ENCODE measurements at places on chromosomes 11 and 22.

- DNase-seq, result no peak
These were observed 55.4 kb downstream of the HSD17B12 start for GRCh38 chr11:43735961-43736360.

DNA sequence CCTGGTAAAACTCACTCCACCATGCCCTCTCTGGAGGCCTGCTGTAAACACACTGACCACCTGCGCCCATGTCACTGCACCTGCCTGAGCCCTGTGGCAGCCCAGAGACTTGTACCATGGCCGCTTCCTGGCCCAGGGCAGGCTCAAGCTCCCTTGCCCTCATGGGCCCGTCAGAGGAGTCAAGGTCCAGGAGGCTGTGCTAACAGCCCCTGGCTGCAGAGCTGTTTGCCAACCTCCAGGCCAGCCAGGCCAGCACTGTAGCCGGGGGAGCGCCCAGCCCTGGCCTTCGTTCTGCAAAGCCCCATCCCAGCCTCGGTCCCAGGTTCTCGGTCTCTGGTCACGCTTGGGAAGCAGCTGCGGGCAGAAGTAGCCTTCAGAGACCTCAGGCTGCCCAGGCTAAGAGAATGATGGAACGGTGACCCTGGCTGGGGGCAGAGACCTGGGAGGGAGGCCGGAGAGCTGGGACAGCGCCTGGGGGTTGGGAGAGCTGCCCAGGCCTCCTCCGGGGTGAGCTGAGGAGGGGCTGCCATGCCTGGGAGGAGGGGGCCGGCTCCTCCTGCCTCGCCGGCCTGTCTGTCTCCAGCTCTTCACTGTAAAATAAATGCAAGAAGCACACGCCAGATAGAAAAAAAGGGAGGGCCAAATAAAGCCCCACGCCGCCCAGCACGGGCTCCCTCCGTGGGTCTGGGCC is 11.9 kb upstream of the TCF20 start:
- no peak for DNase-seq

DNA sequence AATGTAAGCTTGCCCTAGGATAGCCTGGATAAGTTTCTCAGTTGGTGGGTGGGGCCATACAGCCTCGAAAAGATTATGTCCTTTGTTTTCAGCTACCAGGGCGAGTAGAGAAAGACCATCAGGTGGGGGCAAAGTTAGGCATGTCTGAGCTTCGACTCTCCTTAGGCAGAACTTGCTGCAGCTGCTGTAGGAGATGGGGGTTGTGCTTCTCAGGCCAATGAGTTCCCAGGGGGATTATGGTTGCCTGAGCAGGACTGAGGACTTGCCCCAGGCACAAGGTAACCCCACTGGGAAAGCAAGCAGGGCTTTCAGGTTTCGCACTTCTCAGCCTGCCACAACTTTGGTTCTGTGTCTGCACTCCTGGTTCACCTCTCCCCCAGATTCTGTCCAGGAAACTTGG is 173.4 kb upstream of the SESN3 start:
- no peak for DNase-seq

DNA sequence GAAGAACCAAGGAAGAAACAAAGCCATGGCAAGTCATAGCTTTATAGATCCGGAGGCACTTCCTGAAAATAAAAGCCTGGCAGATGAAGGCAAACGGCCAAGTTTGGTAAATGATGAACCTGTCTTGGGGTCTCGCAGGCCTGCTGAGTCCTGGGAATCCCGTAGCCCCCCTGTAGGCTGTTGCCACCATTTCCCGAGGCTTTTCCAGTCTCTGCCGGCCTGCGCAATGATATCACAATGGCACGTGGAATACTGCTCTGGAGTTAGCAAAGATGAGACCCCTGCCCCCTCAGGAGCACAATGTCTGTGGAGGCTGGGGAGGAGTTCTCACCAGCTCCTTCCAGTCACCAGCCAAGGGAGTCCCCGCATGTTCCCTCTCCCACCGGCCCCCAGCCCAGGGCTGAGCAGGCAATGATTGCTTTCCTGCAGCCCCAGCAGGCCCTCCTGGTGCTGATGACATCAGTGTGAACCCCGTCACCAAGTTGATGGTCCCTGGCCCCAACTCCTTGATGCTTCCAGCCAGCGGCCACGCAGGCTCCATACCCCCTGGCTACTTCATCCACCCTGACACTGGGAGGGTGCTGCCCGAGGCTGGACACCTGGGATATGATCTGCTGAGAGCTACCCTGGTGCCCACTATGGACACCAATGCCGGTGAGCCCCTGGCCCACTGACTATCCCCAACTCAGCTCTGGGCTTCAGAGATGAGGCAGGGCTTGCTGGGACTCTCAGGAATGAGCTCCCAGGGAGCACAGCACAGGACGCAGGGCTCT is 55.9 kb downstream of the BTG4 start:
- DNase-seq, result no peak

DNA sequence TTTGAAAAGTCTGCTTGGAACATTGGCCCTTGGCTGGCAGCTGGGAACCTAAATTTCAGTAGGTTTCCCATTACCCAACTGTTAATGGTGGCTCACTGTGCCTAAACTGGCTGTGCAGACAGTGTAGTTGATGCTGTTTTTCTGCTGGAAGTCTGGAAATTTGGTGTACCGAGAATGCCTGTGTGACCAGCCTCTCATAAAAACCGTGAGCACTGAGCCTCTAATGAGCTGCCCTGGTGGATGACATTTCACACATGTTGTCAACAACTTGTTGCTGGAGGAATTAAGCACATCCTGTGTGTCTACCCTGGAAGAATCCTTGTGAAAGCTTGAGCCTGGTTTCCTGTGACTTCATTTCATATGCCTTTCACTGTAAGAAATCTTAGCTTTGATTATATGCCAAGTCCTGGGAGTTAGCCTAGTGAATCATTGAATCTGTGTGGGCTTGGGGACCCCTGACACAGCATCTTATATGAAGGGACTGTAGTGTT is 131.1 kb downstream of the LDLRAD3 start:
- no peak for DNase-seq

- DNase-seq, result no peak
These were observed 5.4 kb downstream of the KCNC1 start for GRCh38 chr11:17739945-17740338.

DNA sequence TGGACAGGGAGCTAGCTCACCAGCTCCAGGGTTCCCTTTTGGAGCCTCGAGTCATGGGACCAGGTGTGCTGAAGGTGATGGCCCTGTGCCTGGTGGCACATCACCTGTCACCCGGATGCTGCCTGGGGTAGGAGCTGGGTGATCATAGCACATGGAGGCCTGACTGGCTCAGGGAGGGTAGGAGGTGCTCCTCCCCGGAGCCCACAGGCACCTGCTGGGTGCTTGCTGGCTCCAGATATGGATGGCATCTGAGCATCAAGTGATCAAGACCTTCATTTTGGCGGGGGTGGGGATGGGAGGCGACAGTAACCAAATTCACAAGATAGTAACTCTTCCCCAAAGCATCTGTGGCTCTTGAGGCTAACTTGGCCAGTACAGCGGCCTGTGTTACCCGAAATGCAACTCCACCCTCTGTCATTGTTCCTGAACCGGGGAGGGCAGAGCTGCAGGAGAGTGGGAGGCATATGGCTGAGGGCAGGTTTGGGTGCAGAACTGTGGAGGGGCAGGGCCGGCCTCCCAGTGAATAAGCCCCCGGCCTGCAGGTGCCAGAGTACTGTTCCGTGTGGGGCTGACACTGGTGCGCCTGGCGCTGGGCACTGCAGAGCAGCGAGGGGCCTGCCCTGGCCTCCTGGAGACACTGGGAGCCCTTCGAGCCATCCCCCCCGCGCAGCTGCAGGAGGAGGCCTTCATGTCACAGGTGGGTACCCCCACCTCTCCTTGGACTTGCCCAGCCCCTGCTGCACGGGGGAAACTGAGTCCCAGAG is 4.7 kb downstream of the TBC1D10C start:
- DNase-seq, result no peak

GRCh38 chr11:8934742-8935488 is 2.2 kb upstream of the C11orf16 start:
- no peak for DNase-seq

Measured in stimulated activated CD8-positive, alpha-beta memory T cell treated with anti-CD3 and anti-CD28 coated beads, Interleukin-4, amount 100 ng/mL, for 4 hours (primary cell).